ENCODE measurements at places on chromosomes 11 and 22. TPM values are rescaled to one million over a fixed set of nuclear protein-coding genes. Genes with fewer than 3 reads are reported as not detected.

The KRTAP5-10 gene
- total RNA-seq = not detected

The OR56A3 gene
- total RNA-seq = not detected

The OTOG gene
- total RNA-seq = not detected

- no peak for DNase-seq
Observed at GRCh38 chr11:104581246-104581980, 316.8 kb downstream of the CASP12 start.

DNA sequence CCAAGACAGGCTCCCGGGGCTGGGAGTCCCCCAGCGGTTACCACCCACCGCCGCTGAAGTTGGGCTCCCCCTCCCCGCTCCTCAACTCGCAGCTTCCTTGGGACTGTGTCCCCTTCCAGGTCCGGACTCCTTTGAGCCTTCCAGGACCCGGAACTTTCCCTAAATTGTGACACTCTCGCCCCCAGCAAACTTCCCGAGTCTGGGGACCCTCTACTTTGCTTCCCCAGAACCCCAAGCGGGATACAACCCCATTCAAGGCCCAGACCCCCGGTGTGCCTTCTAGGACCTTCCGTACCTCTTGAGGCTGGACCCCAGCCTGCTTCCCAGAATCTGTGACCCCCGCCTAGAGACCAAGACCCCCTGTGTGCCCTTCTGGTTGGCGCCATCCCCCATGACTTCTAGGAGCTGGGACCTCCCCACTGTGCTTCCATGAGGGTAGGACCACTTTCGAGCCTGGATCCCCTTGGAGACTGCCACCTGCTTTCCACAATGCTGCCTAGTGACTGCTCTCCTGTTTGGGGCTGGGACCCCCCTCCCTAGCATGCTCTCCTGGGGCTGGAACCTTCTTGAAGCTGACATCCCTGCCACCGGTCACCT lies 587 bp downstream of the MYRF start:
- no peak for DNase-seq

The CHRM1 gene
- total RNA-seq = 0.33 TPM

DNA sequence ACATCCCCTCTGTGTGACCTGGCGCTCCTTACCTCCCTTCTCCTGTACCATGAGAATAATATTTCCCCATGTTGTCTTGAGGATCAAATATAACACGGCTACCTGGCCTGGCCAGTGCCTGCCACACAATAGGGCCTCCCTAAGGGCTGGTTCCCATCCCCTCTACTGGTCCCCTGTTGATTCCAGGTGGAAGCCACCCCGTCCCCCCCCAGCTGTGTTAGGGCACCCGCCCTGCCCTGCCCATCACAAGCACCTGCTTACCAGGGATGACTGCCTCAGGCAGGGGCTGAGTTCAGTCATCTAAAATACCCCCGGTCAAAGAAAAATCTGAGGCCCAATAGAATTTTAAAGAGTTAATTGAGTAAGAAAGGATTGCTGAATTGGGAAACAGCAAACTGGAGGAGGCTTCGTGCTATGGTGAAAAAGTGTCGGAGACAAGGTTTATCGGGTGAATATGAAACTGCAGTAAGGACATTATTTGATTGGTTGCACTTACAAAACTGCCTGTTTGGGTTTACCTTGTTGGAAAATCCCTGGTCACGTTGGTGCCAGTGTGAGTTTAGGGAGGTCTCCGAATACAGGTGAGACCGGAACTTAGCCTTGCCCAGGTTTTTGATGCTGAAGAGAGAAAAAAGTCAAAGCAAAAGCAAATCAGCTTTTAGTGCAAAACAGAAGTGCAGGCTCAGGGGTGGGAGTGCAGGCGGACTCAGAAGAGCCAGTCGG lies 5.2 kb downstream of the APOL1 start:
- no peak for DNase-seq

GRCh38 chr11:44595964-44596381 lies 30.5 kb downstream of the CD82 start:
- no peak for DNase-seq

The CDC42EP2 gene
- total RNA-seq = 44.4 TPM

The YPEL1 gene
- total RNA-seq = 16.4 TPM

The B4GALNT4 gene
- 6.3 TPM for total RNA-seq

GRCh38 chr11:3103076-3103475 lies 45.9 kb upstream of the CARS1 start:
- DNase-seq = no peak

GRCh38 chr11:46976182-46976854 lies 39.8 kb downstream of the CSTPP1 start:
- DNase-seq = no peak

GRCh38 chr11:63937713-63938478 lies 906 bp upstream of the NAA40 start:
- no peak for DNase-seq

DNA sequence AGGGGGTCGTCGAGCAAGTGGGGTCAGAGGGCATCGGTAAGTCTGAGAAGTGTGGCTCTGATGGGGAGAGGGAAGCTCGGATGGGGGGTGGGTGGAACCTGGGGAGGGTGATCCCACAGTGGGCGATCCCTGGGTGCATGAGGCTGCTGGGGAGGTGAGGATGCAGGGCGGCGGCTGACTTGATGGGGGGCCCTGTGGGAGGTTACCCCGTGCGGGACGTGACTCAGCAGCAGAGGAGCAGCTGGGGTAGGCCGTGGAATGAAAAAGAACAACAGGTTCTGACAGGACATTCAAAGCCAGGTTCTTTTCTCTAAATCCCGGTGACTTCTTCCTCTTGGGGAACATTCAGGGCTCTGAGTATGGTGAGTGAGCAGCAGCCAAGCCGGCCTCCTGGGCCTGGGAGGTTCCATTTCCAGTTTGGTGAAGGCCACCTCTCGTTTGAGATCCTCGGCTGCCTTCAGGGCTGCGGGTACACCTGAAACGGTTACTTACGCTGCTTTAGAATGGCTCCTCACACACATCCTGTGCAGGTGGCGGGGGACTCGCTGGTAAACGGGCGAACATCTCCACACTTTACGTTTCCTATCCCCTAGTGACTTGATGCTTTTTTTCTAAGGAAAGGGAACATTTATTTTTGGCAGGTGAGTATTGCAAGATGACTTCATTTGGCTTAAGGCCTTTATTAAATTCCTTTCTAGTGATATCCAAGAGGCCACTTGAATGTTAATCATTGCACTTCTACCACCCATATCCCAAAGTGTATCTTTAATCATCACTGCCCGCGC lies 278.2 kb downstream of the TBC1D22A start:
- DNase-seq = no peak

The RTN4RL2 gene
- 0.33 TPM for total RNA-seq

- no peak for DNase-seq
Observed at GRCh38 chr22:40491990-40492631, 121.7 kb downstream of the SGSM3 start.

Data from esophagus muscularis mucosa (tissue), 4 donors.